ENCODE measurements at places on chromosomes 12 and 14.

GRCh38 chr14:36070031-36070719 lies 106.3 kb downstream of the PTCSC3 start:
- peak; percentile 21 for DNase-seq

GRCh38 chr14:86050072-86050683 lies 520.2 kb downstream of the FLRT2 start:
- no peak for DNase-seq

- DNase-seq: no peak
Observed at GRCh38 chr14:97180304-97181200, 383.4 kb downstream of the VRK1 start.

DNA sequence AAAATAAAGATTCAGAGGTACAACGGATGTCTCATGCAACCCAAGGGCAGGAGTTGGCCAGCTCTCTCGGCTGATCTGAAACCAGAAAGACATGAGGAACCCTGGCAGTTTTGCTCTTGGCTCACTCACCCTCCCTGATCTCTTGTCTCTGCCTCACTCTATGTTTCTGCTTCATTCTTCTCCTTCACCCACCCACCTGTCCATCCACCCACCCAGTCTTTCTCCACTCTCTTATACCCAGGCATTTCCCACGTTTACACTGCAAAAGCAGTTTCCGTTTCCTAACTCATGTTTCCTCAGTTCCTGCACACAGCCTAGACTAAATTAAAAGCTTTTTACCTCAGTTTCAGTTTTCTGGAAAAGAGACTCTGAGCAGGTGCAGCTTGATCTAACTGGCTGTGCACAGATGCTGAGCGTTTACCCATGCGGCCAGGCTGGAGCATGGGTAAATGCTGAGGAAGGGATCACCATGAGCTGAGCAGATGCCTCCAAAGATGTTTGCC lies 157.6 kb downstream of the PRKCH start:
- no peak for DNase-seq

DNA sequence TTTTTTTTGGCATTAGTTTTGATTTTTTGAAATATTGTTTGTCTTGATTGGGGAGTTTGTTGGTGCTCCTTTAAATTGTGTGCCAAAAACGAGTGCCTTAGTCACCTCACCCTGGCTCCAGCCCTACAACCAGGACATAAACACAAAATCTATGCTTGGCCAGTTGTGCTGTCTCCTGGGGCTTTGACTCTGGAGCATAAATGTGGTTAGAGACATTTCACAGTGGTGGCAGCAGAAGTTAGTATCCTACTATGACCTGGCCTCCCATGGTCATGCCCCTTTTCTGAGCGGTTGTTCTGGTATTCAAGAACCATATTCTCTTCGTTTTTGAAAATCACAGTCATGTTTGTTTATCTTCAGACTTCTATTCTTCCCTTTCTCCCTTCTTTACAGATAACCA lies 70.7 kb upstream of the PSMA6 start:
- no peak for DNase-seq

GRCh38 chr12:101946233-101946611 lies 68.8 kb downstream of the DRAM1 start:
- no peak for DNase-seq

DNA sequence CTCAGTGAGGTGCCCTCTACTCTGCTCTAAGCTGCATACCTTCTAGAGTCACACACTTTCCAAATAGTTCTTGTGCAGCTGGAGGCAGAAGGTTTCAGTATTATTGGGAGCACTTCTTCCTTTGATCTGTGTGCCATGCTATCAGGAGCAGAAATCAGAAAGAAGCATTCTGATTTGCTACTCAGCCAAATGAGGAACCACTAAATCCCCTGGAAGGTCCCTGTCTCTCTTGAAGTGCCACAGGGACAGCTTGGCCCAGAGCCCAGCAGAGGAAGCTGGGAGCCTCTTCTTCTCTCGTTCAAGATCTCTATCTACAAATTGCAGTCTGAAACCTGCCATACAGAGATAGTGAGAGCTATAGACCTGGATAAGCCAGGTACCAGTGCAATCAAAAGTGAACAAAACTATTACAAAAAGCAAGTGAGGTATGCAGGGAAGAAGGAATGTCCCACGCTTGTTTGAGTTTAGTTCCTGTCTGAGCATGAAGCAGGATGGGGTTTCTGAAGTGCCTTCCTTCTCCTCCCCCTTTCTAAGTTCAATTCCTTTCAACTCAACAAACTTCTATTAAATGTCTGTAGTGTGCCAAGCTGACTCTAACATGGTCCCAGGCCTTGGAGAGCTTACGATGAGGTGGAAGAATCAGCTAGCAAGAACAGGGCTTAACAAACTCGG lies 100.9 kb upstream of the PARP11 start:
- no peak for DNase-seq

GRCh38 chr12:84822525-84822924 lies 90.1 kb downstream of the SLC6A15 start:
- no peak for DNase-seq

DNA sequence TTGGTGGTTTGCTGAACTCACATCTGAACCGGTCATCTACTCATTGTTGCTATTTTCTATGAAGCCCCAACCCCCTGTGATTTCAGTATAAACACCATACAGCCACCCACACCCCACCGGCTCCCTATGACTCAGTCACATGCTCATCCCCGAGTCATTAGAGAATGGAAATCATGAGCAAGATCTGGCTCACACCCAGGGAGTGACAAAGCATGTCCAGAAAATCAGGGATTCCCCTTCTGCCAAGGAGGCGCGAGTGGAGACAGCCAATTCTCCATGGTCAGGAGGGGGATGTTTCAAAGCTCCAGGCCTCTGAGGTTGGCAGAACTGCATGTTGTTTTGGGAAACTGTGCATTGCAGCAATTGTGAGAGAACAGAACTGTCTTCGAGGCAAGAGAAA lies 657.5 kb upstream of the TBX3 start:
- DNase-seq: no peak

DNA sequence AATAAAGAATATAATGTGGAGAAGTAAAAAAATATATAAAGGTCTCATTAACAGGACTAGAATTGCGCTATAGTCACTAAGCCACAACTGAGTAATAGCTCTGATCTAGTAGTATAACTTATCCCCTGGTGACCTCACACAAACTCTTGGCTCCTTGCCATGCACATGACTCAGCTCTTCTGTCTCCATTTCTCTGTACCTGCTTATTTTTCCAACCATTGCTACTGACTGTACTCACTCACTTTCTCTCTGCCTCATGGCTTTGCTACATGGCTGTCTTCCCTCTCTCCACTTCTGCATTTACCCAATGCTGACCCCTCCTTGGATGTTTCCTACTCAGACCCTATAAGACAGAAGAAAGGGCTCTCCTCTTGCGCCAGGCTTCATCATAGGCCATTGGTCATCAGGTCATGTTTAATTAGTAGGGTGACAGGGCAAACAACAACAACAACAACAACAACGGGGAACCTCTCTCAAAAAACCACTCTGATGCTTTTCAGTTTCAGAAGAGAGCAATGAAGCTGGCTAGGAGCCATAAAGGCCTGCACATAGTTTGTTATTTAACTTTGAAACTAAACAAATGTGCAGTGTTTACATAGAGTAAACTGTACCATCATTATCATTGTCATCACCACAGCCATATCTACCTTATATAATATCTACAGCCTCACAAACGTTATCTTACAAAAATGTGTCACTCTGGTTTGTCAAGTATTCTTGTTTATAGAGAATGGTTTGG lies 25.6 kb upstream of the KRAS start:
- peak; percentile 9 for DNase-seq

GRCh38 chr12:109393437-109394345 lies 46.0 kb downstream of the MYO1H start:
- DNase-seq: no peak

DNA sequence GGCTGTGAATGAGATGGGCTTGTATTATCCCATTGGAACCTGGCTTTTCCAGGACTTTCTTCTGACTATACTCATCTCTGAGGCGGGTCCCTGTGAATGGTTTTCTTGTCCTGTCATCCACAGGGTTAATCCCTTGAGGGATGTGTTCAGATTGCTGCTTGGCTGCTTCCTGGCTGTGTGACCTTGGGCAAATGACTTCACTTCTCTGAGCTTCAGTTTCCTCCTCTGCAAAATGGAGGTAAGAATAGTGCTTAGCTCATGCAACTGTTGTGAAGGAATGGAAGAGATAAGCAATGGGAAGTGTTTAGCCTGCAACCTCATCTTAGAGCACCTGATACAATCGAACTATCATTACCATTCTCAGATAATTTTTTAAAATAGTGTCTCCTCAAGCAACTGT lies 32.1 kb upstream of the PPP1CC start:
- no peak for DNase-seq

DNA sequence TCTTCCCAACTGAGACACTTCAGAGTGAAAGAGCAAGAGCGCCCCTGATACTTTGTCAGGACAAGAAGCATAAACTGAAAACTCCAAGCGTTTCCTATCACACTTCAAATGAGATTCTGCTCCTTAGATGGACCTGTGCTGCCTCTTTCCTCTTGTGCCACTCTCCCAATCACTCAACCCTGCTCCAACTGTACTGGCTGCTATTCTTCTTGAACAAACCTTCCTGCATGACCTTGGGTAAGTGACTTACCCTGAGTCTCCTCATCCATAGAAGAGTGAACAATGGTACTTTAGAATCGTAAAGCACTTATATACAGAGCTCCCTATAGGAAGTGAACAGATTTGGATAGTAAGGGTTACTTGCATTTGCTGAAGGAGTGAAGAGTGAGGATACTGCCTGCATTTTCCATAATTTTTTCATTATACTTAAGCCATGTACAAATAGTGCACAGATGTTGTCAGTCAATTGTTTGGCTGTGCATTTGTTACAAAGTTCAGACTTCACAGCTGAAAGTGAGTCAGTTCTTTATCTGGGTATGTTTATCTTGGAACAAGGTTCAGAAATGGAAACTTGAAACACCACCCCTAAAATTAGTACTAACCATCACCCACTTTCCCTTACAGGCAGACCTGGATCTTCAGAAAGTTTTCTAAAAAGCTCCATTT lies 10.8 kb downstream of the MTERF2 start:
- no peak for DNase-seq

DNA sequence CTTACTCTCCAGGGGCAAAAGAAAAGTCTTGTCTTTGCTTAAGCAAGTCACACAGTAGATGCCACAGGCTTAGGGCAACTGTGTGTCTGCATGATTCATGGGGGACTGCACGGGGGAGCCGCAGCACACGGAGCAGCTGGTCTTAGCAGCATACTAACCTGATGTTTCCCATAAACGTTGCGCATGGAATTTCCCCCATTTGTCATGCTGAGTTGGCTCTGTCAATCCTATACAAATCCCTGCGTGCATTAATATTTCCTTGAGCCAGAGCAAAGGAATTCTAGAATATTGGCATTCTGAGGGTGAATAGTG lies 71.2 kb downstream of the SAMD4A start:
- DNase-seq: no peak

DNA sequence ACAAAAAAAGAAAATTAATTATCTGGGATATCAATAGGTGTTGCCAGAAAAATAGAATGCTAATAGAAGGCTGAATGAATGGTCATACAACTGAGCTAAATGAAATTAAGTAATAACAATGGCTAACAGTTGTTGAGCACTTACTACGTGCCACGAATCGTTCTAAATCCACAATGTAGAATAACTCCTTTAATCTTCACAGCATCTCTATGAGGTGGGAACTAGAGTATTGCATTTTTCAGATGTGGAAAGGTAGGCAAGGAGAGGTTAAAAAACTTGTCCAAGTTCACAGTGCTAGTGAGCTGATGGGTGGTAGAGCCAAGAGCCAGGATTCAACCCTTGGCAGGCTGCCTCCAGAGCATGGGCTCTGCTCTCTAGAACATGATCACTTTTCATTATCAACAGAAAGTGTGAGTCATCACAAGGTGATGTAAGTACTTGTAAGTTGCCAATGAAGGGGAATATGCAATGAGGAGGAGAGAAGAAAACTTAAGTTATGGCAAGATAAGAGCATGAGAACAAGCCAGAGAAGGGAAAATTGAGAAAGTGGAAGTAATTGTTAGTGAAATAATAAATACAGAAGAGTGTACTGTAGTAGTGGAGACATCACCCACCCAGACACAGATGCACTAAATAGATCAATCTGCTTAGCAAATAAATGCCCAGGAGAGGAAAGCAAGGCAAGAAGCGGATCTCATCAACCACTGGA lies 122.1 kb downstream of the PRKD1 start:
- DNase-seq: peak; percentile 56

DNA sequence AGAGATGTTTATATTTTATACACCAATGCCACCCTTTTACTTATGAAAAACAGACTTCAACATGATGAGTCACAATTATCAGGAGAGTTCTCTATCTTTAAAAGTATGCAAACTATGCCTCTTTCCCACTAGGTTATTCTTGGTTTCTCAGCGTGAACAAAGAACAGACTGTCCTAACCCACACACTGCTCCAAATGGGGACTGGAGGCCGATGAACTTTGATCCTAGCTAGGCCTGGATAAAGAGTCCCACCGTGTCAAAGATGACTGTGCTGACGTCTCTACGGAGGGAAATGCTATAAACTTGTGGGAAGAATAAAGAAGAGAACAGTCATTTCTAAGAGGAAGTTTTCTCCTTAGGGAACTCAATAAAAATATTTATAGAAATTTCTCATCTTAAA lies 160.1 kb downstream of the EPS8 start:
- no peak for DNase-seq

GRCh38 chr12:31583878-31584277 lies 7.1 kb downstream of the DENND5B start:
- no peak for DNase-seq

- DNase-seq: no peak
Observed at GRCh38 chr12:15863984-15864383, 18.2 kb upstream of the STRAP start.

GRCh38 chr12:50557421-50557820 lies 52.6 kb downstream of the DIP2B start:
- DNase-seq: no peak

DNA sequence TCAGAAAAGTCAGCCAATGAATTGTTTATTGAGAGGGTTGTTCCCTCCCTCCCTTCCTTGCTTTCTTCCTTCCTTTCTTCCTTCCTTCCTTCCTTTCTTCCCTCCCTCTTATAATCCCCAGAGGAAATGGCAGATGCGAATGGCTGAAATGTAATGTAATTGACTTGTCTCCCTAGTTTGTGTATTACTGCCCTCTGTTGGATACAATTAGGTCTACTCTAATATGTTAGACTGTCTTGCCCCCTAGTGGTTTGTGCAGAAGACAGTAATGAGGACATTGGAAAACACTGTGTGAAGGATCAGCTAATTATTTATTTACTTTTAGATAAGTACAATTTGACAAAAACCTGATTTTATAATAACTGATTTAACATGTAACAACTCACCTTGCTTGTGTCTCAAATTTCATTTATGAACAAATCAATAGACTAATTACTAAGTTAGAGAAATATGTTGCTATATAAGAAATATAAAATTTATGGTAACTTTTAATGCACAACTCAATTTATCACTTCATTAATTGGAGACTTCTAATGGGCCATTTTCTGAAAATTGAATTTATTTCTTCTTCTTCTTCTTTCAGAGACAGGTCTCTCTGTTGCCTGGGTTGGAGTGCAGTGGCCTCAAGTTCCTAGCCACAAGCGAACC lies 229.8 kb upstream of the LRIG3 start:
- peak; percentile 61 for DNase-seq

GRCh38 chr12:22799503-22799902 lies 174.5 kb downstream of the ETNK1 start:
- no peak for DNase-seq
